ENCODE measurements at places on chromosomes 4 and X.

DNA sequence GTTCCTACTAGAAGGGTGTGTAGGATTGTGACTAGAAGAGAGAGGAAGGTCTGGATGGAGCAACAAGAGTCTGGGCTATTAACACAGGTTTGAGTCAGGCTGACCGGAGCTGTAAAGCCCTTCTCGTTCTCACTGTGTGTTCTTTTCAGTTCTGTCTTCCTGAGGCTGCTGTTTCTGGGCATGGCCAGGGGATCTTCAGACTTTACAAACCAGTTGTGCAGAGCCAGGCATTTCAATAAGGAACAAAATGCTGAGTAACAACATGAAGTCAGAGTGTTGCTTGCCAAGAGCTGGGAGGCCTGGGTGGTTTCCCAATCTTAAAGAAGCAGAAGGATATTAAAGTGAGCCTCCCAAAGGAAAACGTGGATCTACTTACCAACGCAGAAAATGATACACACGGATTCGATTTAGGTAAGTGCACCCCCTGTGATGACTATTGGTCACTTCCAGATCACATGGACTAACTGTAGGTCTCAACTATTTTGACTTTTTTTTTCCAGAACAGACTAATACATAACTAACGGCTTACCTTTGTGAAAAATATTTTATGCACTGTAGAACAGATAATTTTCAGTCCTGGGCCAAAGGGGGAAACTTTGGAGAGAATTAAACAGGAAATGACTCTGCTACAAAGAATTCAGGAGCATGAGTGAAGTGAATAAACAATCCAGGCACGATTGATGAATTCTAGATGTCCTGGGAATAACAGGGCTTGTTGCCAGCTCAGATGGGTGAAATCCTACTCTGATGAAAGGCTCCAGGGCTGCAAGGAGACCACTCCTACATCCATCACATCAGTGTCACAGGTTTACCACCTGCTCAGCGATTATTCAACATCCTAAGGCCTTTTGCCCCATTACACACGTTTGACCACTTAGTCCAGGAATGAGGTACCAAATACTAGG, 94.5 kb downstream of the ANXA3 start:
- no peaks in the 10 kb centered on the region for H3K36me3 ChIP-seq
- H3K4me1 ChIP-seq: no peaks in the 10 kb centered on the region
- H3K4me3 ChIP-seq: no peak overlapping the region
- no peaks in the 10 kb centered on the region for H3K27me3 ChIP-seq

DNA sequence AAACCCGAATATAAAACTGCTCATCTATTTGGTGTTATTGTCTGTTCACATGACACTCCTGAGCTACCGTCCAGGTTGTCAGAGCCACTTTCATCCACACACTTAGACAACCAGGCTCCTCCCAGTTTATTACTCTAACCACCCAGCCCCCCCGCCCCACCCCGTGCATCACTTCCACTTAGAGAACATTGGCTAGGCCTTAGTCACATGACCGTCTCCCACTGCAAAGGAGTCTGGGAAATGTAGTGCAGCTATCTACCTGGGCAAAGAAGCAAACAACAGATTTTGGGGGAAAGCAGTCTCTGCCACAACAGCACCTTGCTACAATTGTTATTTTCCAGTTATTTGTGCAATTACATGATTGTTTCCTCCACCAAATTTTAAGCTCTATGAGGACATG, 57.6 kb upstream of the RBPJ start:
- H3K27me3 ChIP-seq: no peaks in the 10 kb centered on the region
- H3K4me1 ChIP-seq: no peaks in the 10 kb centered on the region
- DNase-seq: no peak
- no peak overlapping the region for H3K4me3 ChIP-seq
- no peak overlapping the region for H3K27ac ChIP-seq
- H3K36me3 ChIP-seq: no peaks in the 10 kb centered on the region

- DNase-seq: no peak
- H3K27ac ChIP-seq: no peak overlapping the region
- H3K27me3 ChIP-seq: no peaks in the 10 kb centered on the region
- H3K4me3 ChIP-seq: peak overlapping the region; percentile 47
- no peaks in the 10 kb centered on the region for H3K36me3 ChIP-seq
Observed at GRCh38 chr4:184028561-184029374, 123.7 kb downstream of the STOX2 start.

- no peak within 1 kb of the TSS for H3K4me3 ChIP-seq
- H3K27ac ChIP-seq: no peak within 1 kb of the TSS
- H3K4me1 ChIP-seq: no peaks in the 10 kb centered on the region
- DNase-seq: no peak
- H3K27me3 ChIP-seq: no peaks in the 10 kb centered on the region
Observed at GRCh38 chr4:188109157-188109755, at the start of gene TRIML2. TRIML2 (minus strand) TSS chr4:188109603; CDS start chr4:188105368, 4,235 bp downstream.

DNA sequence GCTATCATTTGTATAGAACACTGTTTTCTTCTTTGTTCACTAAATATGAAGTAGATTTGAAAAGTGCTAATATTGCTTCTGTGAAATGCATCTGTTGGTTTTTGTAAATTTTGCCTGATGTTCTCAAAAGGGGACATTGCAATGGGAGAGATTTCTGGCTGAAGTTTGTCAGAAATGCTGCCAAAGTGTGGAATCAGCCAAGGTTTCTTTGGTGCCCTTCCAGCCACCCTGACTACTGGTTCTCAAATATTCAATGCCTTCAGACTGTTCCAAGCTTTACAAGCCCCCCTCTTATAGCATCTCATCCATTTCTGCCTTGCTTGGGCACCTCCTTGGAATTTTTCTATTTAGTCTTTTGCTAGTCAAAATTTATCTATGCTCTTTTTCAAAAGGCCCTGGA, 60.6 kb upstream of the TMLHE start:
- H3K4me1 ChIP-seq: no peaks in the 10 kb centered on the region
- no peaks in the 10 kb centered on the region for H3K36me3 ChIP-seq
- H3K27ac ChIP-seq: no peak overlapping the region
- no peaks in the 10 kb centered on the region for H3K27me3 ChIP-seq
- no peak for DNase-seq

DNA sequence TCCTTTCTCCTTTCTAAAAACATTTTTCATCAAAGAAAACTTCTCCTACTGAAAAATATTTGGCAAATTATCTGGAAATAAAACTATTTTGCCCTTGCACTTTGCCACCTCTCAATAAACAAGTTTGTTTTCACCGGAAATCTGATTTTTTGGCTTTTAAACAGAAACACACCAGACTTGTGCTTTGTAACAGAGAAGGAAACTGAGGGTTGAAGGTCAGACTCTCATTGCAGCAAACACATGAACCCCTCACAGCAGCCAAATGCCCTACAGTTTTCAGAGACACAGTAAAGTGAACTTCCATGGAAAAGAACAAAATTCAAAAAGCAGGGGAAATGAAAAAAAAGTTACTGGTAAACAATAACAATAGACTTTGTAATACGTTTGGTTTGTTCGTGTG, 95.6 kb upstream of the WDR17 start:
- no peaks in the 10 kb centered on the region for H3K27me3 ChIP-seq
- no peaks in the 10 kb centered on the region for H3K4me1 ChIP-seq
- no peak for DNase-seq
- H3K36me3 ChIP-seq: no peaks in the 10 kb centered on the region
- no peak overlapping the region for H3K27ac ChIP-seq

GRCh38 chr4:162015090-162015489, 148.7 kb downstream of the FSTL5 start:
- no peak overlapping the region for H3K4me3 ChIP-seq
- no peaks in the 10 kb centered on the region for H3K27me3 ChIP-seq
- no peaks in the 10 kb centered on the region for H3K36me3 ChIP-seq
- H3K4me1 ChIP-seq: no peaks in the 10 kb centered on the region
- no peak overlapping the region for H3K27ac ChIP-seq
- DNase-seq: no peak

- no peak for DNase-seq
- peak overlapping the region; percentile 96 for H3K27ac ChIP-seq
- no peaks in the 10 kb centered on the region for H3K27me3 ChIP-seq
- H3K4me1 ChIP-seq: peaks cover 23% of the 10 kb centered on the region
- peak overlapping the region; percentile 65 for H3K4me3 ChIP-seq
Observed at GRCh38 chr4:106316773-106317409, 541 bp downstream of the AIMP1 start.

GRCh38 chr4:76691807-76692582, 205.9 kb downstream of the SOWAHB start:
- H3K36me3 ChIP-seq: no peaks in the 10 kb centered on the region
- H3K4me1 ChIP-seq: peaks cover 8% of the 10 kb centered on the region
- DNase-seq: no peak

DNA sequence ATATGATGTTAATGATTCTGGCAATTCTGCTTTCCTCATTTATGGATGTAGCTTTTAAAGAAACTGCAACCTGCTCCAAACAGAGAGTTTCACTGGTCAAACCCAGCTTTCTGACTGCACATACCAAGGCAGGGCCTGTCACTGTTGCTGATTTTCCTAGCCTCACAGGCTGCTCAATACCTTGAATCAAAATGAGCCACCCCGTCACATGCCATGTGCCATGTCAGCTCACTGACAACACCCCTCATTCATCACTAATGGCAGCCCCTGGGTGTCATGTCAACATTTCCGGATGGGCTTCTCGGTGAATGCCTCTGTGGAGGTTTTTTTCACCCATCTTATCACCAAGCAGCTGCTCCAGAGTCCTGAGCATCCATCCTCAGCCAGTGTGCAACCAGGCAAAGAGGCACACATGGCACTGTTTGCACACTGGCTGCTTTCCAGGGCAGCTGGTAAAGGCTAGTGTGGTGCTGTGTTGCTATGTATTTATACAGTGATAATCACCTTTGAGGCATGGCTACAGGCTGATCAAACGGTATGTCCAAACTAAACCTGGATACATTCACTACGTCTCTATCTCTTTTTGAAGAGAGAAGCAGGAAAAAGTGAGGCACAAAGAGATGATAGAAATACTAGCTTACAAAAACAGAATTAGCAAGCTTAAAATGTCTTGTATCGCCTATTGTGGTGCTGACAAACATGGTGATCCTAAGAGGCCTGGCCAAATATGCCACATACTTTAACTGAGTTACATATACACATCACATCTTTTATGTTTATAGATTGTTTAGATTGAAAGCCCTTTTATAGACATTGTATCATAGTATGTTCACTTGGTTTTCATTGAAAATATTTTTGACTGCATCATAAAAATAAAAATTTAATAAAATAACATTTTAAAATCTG, 94.6 kb upstream of the INPP4B start:
- no peaks in the 10 kb centered on the region for H3K4me1 ChIP-seq
- no peaks in the 10 kb centered on the region for H3K36me3 ChIP-seq
- no peaks in the 10 kb centered on the region for H3K27me3 ChIP-seq

DNA sequence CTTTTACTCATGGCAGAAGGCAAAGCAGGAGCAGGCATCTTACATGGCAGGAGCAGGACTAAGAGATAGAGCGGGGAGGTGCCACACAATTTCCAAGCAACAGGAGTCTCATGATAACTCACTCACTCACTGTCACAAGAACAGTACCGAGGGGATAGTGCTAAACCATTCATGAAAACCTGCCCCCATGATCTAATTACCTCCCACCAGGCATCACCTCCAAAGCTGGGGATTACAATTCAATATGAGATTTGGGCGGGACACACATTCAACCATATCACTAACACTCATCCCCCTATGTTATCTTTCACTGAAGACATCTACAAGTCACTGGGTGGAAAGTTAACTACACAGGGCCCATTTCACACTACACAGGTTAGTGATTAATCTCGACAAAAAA, 25.4 kb upstream of the GLRB start:
- no peaks in the 10 kb centered on the region for H3K36me3 ChIP-seq
- DNase-seq: no peak
- no peaks in the 10 kb centered on the region for H3K27me3 ChIP-seq
- H3K27ac ChIP-seq: no peak overlapping the region

DNA sequence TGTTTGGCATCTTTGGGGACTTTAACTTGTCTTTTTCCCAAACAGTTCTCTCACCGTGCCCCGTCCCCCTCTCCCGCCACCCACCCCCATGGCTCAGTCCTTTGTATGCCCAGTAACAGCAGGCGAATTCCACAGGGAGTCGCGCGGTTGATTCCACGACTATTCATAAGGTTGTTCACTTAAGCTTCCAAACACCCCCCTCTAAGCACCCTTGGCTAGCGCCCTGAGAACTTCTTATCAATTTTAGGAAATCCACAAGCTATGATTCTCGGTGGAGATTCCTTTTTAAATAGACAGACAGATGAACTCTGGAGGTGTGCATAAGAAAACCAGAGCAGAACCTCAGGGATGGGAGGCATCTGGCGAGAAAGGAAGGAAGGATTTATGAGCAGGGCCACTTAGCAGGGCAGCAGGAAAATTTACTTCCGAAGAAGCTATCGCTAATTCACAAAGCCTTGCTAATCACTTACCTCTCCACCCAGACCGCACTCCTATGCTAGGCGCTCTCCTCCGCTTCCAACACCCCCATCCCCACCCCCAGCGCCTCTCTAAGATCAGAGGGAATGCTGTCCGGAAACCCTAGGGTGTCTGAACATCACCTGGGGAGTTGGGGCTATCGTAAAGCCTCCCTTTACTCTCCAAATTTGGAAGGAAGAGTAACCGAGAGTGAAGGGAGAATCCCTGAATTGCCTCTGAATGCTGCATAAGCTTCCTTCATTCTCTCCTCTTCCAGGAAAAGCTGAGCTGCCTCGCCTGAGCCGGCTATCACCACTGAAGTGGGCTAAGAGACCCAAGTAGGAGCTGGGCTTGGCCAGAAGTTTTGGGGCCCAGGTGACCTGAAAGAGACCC, 1.7 kb downstream of the UNC5C start:
- H3K4me1 ChIP-seq: no peaks in the 10 kb centered on the region
- peaks cover 12% of the 10 kb centered on the region for H3K27me3 ChIP-seq
- H3K27ac ChIP-seq: no peak overlapping the region

DNA sequence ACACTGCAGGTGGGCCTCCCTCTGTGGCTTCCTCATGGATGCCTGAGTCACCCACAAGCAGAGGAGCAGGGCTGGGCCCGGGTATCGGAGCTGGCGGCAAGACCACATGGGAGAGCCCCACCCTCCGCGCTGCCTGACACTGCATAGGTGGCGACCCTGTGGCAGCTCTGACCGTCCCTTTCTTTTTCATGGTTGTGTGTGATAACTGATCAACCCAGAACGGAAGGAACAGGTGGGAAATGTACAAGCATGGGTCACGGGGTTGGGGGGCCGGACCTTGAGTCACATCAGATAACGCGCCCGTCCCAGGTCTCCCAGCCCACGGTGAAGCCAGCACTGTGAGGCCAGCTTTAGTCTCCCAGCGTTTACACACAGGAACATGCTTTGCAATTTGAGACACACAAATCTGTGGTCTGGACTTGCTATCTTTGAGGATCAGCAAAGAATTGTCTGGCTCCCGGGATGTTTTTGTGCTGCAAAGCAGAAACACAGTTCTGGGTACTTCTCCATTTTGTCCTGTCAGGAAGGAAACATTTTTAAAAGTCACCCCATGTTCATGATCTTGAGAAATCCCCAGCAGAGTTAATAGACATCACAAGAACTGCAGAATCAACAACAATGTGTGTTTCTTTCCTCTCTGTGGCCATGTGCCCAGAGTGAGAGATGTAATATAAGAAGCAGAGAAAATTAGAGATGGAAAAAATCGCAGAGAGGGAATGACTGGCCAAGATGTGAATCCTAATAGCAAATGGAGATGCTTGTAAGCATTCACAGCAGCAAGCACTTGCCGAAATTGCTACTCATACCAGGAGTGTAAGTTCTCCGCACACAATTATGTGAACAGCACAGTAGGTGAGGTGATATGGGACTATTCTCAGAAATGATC, 70.1 kb upstream of the CBR4 start:
- H3K27me3 ChIP-seq: no peaks in the 10 kb centered on the region
- peaks cover 3% of the 10 kb centered on the region for H3K4me1 ChIP-seq
- no peak overlapping the region for H3K4me3 ChIP-seq
- H3K27ac ChIP-seq: no peak overlapping the region

GRCh38 chr4:119697887-119698393, 69.3 kb upstream of the PDE5A start:
- H3K27me3 ChIP-seq: no peaks in the 10 kb centered on the region
- no peak for DNase-seq
- no peaks in the 10 kb centered on the region for H3K4me1 ChIP-seq
- H3K36me3 ChIP-seq: no peaks in the 10 kb centered on the region

Measured in effector memory CD4-positive, alpha-beta T cell (primary cell).